Activated CD4-positive, CD25-positive, alpha-beta regulatory T cell treated with anti-CD3 and anti-CD28 coated beads, Interleukin-2, amount 50 U/mL, for 72 hours (primary cell): ENCODE measurements at places on chromosomes 4 and X.

GRCh38 chr4:188691811-188692210 lies 552.6 kb downstream of the TRIML1 start:
- DNase-seq = no peak

- DNase-seq = no peak
Measured at GRCh38 chr4:159899596-159899995, 796.7 kb downstream of the RAPGEF2 start.

DNA sequence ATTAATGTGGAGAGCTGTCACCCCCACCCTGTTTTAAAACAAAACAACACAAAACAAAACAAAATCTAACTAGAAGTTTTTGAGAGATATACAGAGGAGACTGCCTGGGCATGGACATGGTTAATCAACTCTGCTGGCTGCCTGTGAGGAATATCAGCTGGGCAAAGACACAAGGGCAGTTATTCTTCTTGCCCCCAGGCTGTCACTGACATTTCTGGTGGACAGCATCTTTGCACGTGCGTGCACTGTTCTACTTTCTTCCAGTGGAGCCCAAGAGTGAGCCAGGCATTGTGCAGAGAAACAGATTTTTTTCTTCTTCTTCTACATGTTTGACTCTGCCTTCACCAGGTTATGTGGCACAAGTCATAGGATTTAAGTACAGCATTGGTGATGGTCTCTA lies 13.8 kb downstream of the IRS4 start:
- no peak for DNase-seq

GRCh38 chr4:186201535-186202230 lies 10.3 kb downstream of the CYP4V2 start:
- DNase-seq = peak; percentile 43

- DNase-seq = no peak
Measured at GRCh38 chr4:41483771-41484170, 54.2 kb upstream of the LIMCH1 start.

DNA sequence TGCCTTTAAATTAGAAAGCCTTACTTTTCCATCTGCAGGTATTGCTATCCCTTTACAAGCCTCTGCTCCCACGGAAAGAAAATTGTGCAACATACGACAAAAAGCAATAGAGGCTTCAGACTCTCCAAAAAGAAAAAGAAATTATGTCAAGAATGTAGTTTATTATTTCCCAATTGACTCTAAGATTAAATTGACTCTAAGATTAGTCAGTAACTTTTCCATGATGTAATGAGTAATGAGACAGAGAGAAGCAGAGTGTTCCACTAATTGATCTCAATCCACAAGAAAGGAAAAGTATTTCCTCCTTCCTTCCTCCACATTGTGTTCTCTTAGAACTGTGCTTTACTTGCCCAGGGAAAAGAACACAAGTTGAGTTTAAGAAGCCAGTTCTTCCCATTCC lies 345.7 kb upstream of the HS3ST1 start:
- no peak for DNase-seq

DNA sequence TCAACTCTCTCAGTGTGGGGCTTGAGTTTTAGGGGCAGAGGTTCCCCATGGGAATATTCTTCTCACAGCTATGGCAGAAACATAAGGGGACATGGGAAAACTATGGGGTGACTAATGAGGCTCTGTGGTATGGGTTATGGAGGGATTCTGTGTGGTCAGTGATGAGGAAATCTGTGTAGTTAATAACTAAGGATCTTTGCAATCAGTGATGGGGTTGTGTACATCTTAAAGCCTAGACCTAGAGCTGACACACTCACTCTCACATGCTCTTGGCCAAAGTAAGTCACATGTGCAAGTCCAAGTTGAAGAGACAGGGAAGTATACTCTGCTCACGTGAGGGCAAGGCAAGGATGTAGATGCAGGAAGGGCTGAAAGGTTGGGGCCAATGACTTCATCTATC lies 86.4 kb upstream of the UXT start:
- no peak for DNase-seq

DNA sequence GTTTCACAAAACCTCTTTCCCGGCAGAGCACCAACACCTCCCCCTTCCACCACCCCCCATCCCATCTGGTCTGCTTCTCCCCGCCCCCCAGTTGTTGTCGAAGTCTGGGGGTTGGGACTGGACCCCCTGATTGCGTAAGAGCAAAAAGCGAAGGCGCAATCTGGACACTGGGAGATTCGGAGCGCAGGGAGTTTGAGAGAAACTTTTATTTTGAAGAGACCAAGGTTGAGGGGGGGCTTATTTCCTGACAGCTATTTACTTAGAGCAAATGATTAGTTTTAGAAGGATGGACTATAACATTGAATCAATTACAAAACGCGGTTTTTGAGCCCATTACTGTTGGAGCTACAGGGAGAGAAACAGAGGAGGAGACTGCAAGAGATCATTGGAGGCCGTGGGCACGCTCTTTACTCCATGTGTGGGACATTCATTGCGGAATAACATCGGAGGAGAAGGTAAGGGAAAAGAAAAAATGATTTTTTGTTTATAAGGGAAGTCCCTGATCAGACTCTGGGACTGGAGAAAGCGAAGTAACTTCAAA lies at the start of gene PDGFRA:
PDGFRA (plus strand) TSS at position 333 of the 541 bp plus-strand sequence. CDS start 29,476 bp downstream, outside the sequence.
- DNase-seq = no peak

DNA sequence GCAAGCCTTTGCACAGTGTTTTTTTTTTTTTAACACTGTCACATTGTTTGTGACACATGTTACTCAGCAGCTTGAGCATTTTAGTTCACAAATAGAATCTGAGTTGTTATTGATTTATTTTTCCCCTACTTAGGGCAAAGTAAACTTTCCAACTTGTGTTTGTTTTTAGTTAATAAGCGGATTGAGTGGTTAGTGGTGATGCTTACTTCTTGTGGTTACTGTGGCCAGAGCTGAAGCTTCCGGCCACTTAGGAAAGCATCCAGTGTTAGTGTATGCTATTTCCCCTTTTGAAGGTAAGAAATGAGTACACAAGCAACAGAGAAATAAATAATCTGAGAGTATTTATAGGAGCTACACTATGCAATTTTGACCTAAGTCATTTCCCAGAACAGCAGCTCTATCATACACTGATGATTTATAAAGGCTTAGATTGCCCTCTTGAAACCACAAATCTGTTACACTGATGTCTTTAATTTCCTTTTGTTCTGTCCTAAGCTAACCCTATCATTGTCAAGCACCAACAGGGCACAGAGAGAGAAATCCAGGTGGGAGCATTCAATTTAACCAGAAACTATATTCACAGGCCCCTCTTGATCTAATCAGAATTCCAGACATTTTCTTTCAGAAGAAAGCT lies 2464.6 kb downstream of the PCDH7 start:
- DNase-seq = no peak

DNA sequence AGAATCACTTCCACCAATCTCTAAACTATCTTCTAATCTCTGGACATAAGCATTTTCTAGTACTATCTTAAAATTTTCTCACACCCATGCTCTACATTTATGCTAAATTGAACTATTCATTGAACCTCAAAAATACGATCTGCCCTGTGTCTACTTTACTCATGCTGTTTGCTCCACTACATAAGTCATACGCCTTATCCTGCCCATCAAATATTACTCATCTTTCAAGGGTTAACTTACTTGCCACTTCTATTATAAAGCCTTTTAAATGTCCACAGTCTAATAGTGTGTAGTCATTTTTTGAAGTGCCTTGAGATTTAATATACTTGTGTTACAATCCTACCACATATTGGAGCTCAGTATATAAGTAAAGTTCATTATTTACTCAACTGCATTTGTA lies 727.7 kb upstream of the SLIT2 start:
- DNase-seq = no peak

GRCh38 chrX:20693078-20693477 lies 426.4 kb upstream of the RPS6KA3 start:
- DNase-seq = no peak

- no peak for DNase-seq
Measured at GRCh38 chr4:86918539-86919072, 16.2 kb upstream of the AFF1 start.

- DNase-seq = no peak
Measured at GRCh38 chrX:153226344-153227185, 47.5 kb downstream of the MAGEA1 start.

DNA sequence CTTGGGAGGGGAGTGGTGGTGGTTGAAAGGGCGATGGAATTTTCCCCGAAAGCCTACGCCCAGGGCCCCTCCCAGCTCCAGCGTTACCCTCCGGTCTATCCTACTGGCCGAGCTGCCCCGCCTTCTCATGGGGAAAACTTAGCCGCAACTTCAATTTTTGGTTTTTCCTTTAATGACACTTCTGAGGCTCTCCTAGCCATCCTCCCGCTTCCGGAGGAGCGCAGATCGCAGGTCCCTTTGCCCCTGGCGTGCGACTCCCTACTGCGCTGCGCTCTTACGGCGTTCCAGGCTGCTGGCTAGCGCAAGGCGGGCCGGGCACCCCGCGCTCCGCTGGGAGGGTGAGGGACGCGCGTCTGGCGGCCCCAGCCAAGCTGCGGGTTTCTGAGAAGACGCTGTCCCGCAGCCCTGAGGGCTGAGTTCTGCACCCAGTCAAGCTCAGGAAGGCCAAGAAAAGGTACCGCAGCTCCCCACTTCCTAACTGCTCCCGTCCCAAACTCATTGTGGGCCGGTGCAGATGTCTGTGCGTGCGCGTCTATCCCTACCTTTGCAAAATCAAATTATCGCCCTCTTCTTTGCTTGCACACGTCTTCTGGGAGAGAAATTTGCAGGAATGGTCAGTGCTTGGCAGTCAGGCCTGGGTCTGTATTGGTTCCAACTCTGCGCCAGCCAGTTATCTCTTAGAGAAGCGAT lies 533 bp downstream of the IL15 start:
- DNase-seq = peak; percentile 35

- DNase-seq = no peak
Measured at GRCh38 chrX:74804574-74804973, 120.7 kb downstream of the NEXMIF start.
